ENCODE measurements at places on chromosomes 2 and 18.

- no peaks in the 10 kb centered on the region for H3K27me3 ChIP-seq
- no peak overlapping the region for H3K27ac ChIP-seq
- H3K36me3 ChIP-seq = no peaks in the 10 kb centered on the region
- no peaks in the 10 kb centered on the region for H3K4me1 ChIP-seq
- DNase-seq = no peak
- no peak overlapping the region for H3K4me3 ChIP-seq
Observed at GRCh38 chr2:80288576-80288975, 16.0 kb downstream of the LRRTM1 start.

DNA sequence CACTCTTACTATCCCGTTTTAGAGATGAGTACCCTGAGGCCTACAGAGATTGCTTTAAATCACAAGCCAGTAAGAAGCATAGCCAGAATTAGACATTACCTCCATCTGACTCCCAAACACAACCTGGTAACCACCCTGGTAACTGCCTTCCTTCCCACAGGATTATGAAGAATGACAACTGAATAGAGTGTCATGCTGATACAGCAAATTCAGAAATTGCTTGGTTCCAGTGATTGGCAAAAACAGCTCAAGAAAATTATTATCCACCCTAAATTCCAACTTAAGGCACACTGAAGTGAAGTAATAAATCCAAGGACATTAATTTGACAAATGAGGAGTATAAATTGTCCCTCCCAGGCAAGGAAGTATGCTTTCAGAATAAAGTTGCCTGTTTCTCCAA, 195.8 kb upstream of the RBMS1 start:
- H3K36me3 ChIP-seq = no peaks in the 10 kb centered on the region
- H3K27ac ChIP-seq = no peak overlapping the region
- DNase-seq = no peak
- H3K4me1 ChIP-seq = no peaks in the 10 kb centered on the region
- H3K27me3 ChIP-seq = no peaks in the 10 kb centered on the region
- no peak overlapping the region for H3K4me3 ChIP-seq

GRCh38 chr2:215833531-215834162, 179.7 kb downstream of the MREG start:
- no peak for DNase-seq
- no peaks in the 10 kb centered on the region for H3K36me3 ChIP-seq
- H3K4me3 ChIP-seq = no peak overlapping the region
- H3K27me3 ChIP-seq = no peaks in the 10 kb centered on the region

GRCh38 chr2:96799623-96799935, 16.5 kb upstream of the CNNM3 start:
- no peak overlapping the region for H3K27ac ChIP-seq
- H3K4me1 ChIP-seq = peaks cover 22% of the 10 kb centered on the region
- H3K27me3 ChIP-seq = no peaks in the 10 kb centered on the region
- DNase-seq = no peak
- H3K4me3 ChIP-seq = no peak overlapping the region

GRCh38 chr18:9117980-9118841, 15.7 kb downstream of the NDUFV2 start:
- H3K4me1 ChIP-seq = peaks cover 19% of the 10 kb centered on the region
- H3K27me3 ChIP-seq = no peaks in the 10 kb centered on the region
- peak overlapping the region; percentile 88 for H3K27ac ChIP-seq
- peak; percentile 73 for DNase-seq

DNA sequence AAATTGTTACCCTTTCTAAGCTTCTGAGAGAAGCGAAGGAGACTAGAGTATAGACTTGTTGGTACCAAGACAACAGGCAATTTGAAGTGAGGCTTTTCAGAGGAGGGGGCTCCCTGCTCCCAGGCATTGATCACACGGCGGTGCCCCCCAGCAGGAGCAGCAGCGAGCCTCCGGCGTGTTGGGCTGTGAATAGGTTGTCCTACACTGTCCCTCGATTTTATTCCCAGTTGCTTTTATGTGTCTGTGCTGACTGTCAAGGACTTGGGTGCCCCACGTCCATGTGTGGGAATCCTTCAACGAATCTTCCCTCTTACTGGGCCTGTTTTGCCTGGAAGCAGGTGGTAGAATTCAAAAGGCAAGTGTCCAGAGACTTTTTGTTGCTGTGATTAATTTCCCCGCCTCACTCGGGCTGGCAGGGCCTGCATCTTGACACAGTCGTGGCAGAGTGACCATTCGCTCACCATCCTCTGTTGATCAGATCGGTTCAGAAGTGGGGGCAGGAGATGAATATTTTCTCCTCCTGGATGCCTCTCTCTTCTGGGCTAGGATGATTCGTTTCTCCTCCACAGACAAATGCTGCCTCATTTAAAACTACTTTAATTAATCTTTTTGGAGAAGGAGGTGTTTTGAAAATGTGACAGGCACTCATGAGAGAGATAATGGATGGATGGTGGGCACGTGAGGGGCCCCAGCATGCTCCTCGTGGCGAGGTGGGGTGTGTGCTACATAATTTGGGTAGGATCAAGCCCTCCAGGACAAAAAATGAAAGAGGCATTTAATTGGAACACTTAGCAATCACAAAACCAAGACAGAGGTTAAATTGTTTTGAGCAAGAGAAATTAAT, 77.6 kb downstream of the SMIM21 start:
- H3K27ac ChIP-seq = no peak overlapping the region
- no peaks in the 10 kb centered on the region for H3K36me3 ChIP-seq
- H3K27me3 ChIP-seq = no peaks in the 10 kb centered on the region
- H3K4me3 ChIP-seq = no peak overlapping the region
- no peaks in the 10 kb centered on the region for H3K4me1 ChIP-seq

DNA sequence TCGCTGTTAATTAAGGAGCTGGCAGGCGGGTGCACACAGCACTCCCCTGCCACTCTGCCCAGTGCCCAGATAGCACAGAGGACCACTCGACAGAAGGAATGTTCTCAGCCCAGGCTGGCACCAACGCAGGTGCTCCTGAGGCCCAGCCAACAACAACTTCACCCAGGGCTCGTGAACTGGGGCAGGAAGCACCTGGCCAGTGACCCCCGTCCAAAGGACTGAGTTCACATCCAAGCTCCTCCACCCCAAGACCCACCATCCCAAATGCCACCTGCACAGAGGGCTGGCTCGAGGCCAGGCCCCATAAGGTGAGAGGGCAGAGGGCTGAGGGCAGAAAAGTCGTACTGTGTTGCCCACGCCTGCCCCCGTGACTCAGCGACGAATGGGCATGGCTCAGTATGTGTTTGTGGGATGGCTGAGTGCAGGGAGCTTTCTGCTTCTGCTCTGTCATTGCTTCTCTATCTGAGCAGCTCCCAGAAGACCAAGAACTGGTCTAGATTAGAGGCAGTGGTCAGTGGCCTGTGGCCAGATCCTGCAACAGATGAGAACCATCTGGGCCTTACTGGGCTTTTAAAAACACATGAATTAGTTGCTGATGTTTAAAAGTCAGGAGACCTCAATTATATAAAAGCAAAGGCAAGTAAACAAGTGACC, 68.4 kb downstream of the POLR1A start:
- no peak overlapping the region for H3K4me3 ChIP-seq
- H3K4me1 ChIP-seq = peaks cover 74% of the 10 kb centered on the region
- H3K27me3 ChIP-seq = no peaks in the 10 kb centered on the region
- peaks cover 14% of the 10 kb centered on the region for H3K36me3 ChIP-seq
- DNase-seq = peak; percentile 60
